ENCODE measurements at places on chromosomes 7 and 10. TPM values are rescaled to one million over a fixed set of nuclear protein-coding genes. Genes with fewer than 3 reads are reported as not detected.

GRCh38 chr7:99898836-99899235 is 20.5 kb downstream of the TRIM4 start:
- H3K36me3 ChIP-seq, result peaks cover 11% of the 10 kb centered on the region
- no peaks in the 10 kb centered on the region for H3K27me3 ChIP-seq
- H3K4me3 ChIP-seq, result no peak overlapping the region
- no peaks in the 10 kb centered on the region for H3K4me1 ChIP-seq
- H3K27ac ChIP-seq, result no peak overlapping the region

Gene METTL27
- 7.4 TPM for total RNA-seq

DNA sequence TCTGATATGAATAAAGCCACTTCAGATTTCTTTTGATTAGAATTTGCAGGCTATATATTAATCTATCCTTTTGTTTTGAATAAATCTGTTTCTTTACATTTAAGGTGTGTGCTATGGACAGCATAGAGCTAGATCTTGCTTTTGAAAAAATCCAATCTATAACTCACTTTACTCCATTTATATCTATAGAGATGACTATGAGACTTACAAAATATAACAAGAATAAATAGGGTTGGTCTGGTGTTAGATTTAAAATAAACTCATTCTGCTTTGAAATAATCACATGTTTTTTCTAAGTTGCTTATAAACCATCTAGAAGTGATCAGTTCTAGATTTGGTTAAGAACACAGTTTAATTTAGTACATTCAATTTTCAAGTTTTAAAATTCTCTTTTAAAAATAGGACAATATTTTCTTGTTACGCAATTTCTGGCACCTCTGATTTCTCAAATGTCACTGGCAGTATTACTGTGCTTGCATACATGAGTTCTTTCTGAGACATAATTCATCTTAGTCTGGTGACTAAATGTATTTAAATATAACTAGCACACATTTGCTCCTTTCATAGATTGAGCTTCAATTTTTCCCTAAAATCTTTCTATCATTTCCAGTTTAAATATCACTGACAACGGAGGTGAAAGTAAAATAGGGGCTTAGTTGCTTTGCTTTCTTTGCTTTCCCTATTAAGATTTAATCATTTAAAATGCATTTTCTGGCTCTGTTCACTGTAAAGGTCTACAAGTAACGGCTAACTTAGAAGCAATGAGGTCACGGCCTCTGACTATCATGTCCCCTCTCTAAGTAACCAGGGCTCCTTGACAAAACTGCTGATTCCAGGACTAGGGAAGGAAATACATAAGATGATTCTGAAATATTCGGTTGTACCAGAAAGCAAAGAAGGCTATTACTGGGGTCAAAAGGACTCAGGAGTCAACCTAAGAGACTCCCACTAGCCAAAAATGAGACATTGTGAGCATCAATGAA is 89.3 kb downstream of the ICA1 start:
- no peak for DNase-seq
- H3K36me3 ChIP-seq, result no peaks in the 10 kb centered on the region
- H3K4me1 ChIP-seq, result no peaks in the 10 kb centered on the region

Gene MALRD1
- 1.2 TPM for total RNA-seq

DNA sequence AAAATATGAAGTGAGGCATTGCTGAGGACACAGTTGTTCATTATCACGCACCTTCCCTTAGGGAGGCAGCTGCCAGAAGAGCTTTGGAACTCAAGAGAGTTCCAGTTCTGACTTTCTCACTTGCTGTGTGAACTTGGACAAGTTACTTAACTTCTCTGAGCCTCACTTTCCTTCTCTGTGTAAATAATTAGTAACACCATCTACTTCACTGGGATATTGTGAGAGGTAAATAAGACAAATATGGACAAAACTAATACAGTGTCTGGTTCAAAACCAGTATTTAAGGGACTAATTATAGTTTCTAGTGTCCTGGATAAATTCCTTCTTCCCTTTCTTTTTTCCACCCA is 6.3 kb upstream of the SLC13A4 start:
- H3K4me3 ChIP-seq, result no peak overlapping the region
- no peak overlapping the region for H3K27ac ChIP-seq
- H3K27me3 ChIP-seq, result no peaks in the 10 kb centered on the region
- no peak for DNase-seq
- H3K36me3 ChIP-seq, result peaks cover 10% of the 10 kb centered on the region

DNA sequence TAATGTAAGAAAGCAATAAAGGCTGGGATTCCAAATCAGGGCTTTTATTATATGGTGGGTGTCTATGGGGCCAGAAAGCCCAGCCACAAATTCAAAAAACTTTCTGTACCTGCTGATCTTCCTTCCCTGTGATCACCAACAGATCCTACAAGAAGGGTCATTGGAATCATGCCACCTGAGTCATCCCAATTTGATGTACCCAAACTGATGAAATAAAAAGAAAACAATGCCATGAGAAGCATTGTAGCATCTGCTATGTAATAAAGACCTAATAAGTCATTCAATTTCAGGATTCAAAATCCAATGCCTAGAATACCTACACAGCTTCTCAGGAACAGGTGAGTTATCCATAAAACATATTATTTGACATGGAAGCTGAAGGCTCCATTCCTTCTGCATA is 228.8 kb downstream of the DKK1 start:
- H3K27ac ChIP-seq, result no peak overlapping the region
- H3K4me1 ChIP-seq, result no peaks in the 10 kb centered on the region
- peaks cover 3% of the 10 kb centered on the region for H3K27me3 ChIP-seq
- DNase-seq, result no peak

DNA sequence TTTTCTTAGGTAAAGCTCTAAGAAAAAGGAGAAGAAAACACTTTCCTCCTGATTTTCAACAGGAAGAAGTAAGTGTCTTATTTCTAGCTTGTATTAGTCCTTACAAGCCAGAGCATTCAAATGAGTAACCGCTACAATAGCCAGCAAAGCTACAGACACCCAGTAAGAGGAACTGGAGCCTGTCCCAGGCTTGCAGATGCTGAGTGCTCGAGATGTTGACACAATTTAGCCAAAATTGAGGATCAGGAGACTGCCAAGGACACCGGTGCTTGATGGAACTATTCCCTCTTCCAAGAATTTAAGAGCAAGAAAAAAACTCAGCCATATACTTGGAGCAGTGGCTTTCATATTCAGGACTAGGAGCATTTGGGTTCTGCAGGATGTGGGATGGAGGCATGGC is 149.3 kb upstream of the DPP6 start:
- H3K27ac ChIP-seq, result no peak overlapping the region
- no peak for DNase-seq
- H3K27me3 ChIP-seq, result no peaks in the 10 kb centered on the region

Gene SLC12A9
- total RNA-seq, result 20.3 TPM

DNA sequence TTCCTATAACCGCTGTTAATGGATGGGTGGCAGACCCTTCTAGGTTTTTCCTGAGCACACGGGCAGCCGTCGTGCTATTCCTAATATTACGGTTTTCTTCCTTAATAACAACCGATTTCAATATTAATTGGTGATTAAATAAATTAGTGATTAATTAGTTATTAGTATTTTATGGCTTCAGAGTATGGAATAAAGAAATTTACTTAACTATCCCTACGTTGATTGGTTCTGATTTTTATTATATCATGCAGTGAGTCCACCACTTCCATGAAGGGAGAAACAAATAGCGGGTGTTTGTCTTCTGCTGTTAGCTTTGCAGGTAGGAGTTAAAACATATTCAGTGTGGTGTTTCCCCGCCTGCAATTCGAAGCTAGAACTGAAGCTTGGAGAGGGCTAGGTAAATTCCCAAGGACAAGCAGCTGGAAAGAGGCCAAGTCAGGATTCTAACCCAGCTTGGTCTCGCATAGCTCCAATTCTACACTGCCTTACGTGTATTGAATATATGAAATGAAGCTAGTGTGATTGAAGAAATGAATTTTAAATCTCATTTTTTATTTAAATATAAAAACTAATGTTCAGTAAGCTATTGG is 928 bp upstream of the CSTF2T start:
- H3K27ac ChIP-seq, result peak overlapping the region; percentile 99
- H3K36me3 ChIP-seq, result no peaks in the 10 kb centered on the region
- no peaks in the 10 kb centered on the region for H3K4me1 ChIP-seq

Gene GNGT1
- total RNA-seq, result not detected

DNA sequence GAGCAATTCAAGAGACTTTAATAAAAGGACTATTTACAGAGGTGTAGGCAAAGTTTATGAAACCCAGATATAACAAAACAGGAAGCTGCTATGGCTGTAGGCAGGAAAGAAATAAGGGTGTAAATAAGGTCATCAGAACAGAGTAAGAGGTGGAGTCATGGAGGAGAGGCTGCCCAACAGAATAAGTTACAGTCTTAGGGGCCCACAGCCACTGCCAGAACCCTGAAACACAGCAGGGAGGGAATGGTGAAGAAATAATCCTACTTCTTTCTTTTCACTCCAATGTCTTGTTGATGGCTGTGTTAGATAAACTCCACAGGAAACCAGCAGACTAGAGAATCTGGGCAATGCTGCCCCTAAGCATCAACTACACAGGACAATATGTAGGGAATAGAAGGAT is 155.8 kb upstream of the TAC1 start:
- no peaks in the 10 kb centered on the region for H3K27me3 ChIP-seq
- DNase-seq, result no peak
- H3K36me3 ChIP-seq, result no peaks in the 10 kb centered on the region
- no peak overlapping the region for H3K4me3 ChIP-seq
- H3K27ac ChIP-seq, result no peak overlapping the region

- H3K36me3 ChIP-seq, result no peaks in the 10 kb centered on the region
- DNase-seq, result no peak
- H3K4me1 ChIP-seq, result no peaks in the 10 kb centered on the region
- no peaks in the 10 kb centered on the region for H3K27me3 ChIP-seq
- H3K27ac ChIP-seq, result no peak overlapping the region
- H3K4me3 ChIP-seq, result no peak overlapping the region
Observed at GRCh38 chr7:90592033-90592432, 4.1 kb upstream of the CDK14 start.

GRCh38 chr10:15106352-15107013 is 9.3 kb downstream of the RPP38 start:
- H3K4me1 ChIP-seq, result no peaks in the 10 kb centered on the region
- H3K36me3 ChIP-seq, result no peaks in the 10 kb centered on the region
- peak; percentile 71 for DNase-seq
- H3K4me3 ChIP-seq, result no peak overlapping the region

- H3K4me3 ChIP-seq, result no peak overlapping the region
- no peaks in the 10 kb centered on the region for H3K4me1 ChIP-seq
- H3K27ac ChIP-seq, result no peak overlapping the region
Observed at GRCh38 chr10:61765176-61766087, 102.7 kb downstream of the CABCOCO1 start.

GRCh38 chr10:5832946-5833345 is 19.7 kb upstream of the GDI2 start:
- no peak overlapping the region for H3K27ac ChIP-seq
- no peak for DNase-seq
- no peak overlapping the region for H3K4me3 ChIP-seq
- H3K4me1 ChIP-seq, result no peaks in the 10 kb centered on the region
- no peaks in the 10 kb centered on the region for H3K27me3 ChIP-seq
- H3K36me3 ChIP-seq, result no peaks in the 10 kb centered on the region

GRCh38 chr7:6619961-6620360 is 4.6 kb downstream of the ZNF853 start:
- H3K27ac ChIP-seq, result no peak overlapping the region
- H3K4me1 ChIP-seq, result no peaks in the 10 kb centered on the region
- H3K36me3 ChIP-seq, result peaks cover 4% of the 10 kb centered on the region
- no peaks in the 10 kb centered on the region for H3K27me3 ChIP-seq

Gene XRCC2
- 0.57 TPM for total RNA-seq

DNA sequence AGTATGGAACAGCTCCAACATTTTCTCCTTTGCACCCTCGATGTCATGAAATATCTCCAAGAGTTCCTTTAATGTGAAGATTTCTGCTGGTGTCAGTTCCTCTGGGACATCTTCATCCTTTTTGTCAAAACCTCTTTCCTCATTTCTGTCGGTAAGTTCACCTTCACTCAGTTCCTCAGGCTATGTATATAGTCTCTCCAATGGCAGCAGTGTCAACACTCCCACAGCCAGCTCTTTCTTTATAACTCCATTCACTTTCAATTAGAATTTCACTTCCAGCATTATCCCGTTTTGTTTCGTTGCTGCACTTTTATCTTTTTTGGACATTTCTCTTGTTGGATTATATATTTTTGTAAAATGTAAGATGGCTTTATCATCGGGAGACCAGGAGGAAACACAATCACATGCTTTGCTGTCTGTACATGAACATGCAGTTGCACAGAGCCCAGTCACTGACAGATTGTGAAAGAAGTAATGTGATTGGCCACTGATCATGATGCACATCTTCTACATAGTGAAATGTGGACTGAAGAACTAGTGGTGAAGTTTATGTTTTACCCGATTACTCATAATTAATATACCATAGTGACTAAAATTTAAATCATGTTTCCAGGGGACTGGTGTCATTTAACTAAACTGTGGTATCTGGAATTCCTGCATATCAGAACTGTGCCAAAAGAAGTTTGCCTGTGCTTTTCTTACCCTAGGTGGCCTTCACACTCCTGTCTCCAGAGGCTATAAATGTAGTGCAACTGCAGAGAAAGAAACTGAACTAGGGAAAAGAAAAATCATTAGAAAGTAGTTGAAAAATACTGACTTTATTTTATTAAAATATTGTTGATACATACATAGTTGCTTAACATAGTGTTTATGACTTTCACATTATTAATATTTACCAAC is 289.6 kb downstream of the PPP1R3A start:
- no peak overlapping the region for H3K4me3 ChIP-seq
- H3K27ac ChIP-seq, result no peak overlapping the region
- DNase-seq, result no peak
- no peaks in the 10 kb centered on the region for H3K36me3 ChIP-seq
- H3K27me3 ChIP-seq, result no peaks in the 10 kb centered on the region

- peaks cover 7% of the 10 kb centered on the region for H3K4me1 ChIP-seq
- no peaks in the 10 kb centered on the region for H3K36me3 ChIP-seq
- no peaks in the 10 kb centered on the region for H3K27me3 ChIP-seq
- H3K27ac ChIP-seq, result no peak overlapping the region
- H3K4me3 ChIP-seq, result no peak overlapping the region
Observed at GRCh38 chr10:74929197-74929596, 102.8 kb downstream of the KAT6B start.

Gene PRKAR2B
- total RNA-seq, result 4.0 TPM

Gene OPALIN
- not detected for total RNA-seq

GRCh38 chr10:101132636-101133473 is 1.8 kb downstream of the TLX1 start:
- no peak for DNase-seq
- no peaks in the 10 kb centered on the region for H3K36me3 ChIP-seq
- H3K4me3 ChIP-seq, result no peak overlapping the region
- no peaks in the 10 kb centered on the region for H3K4me1 ChIP-seq
- no peak overlapping the region for H3K27ac ChIP-seq
- H3K27me3 ChIP-seq, result no peaks in the 10 kb centered on the region

GRCh38 chr7:28418966-28419365 is 6.6 kb downstream of the CREB5 start:
- H3K4me1 ChIP-seq, result no peaks in the 10 kb centered on the region
- no peaks in the 10 kb centered on the region for H3K36me3 ChIP-seq
- H3K4me3 ChIP-seq, result no peak overlapping the region
- no peaks in the 10 kb centered on the region for H3K27me3 ChIP-seq
- H3K27ac ChIP-seq, result no peak overlapping the region
